Glomerular endothelial cell (primary cell): ENCODE measurements at places on chromosomes 5 and 9. TPM values are rescaled to one million over a fixed set of nuclear protein-coding genes. Genes with fewer than 3 reads are reported as not detected.

DNA sequence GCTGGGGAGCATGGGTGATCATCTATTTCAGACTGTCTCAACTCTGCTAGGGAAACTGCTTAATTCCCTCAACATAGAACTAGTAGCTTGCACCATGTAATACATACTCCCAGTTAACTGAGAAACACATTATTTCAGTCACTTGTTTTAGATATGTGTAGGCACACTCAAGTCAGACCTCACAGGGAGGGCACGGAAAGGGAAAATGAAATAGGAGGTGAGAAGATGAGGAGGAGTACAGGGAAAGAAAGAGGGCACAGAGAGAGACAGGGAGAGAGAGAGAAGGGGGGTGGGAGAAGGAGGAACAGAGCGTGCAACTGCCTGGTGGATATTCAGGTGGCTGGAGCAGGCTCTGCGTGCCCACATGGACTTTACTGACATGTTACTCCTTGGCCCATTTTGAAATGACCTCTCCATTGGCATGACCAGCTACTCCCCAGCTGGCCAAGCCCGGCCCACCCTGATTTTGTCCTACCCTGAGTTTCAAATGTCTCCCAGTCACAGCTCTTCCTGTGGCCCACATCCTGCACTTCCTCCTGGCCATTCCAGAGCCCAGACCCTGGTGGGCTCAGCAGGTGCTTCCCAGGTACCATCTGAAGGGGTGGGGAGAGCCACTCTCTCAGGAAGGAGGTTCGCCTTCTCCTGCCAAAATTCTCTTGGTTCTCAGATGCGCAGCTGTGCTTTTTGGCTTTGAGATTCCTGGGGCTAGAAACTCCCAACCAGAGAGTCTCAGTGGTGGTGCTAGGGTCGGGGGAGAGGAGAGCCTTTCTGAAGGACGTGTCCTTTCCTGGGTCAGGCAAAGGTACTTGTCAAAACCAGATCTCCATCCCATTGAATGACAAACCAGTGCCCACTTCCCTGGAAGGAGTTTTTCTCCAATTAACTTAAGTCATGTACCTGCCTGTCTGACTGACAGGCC, 229.4 kb downstream of the FSTL4 start:
- no peak for DNase-seq

Gene TYRP1
- total RNA-seq: not detected in 2 replicates

DNA sequence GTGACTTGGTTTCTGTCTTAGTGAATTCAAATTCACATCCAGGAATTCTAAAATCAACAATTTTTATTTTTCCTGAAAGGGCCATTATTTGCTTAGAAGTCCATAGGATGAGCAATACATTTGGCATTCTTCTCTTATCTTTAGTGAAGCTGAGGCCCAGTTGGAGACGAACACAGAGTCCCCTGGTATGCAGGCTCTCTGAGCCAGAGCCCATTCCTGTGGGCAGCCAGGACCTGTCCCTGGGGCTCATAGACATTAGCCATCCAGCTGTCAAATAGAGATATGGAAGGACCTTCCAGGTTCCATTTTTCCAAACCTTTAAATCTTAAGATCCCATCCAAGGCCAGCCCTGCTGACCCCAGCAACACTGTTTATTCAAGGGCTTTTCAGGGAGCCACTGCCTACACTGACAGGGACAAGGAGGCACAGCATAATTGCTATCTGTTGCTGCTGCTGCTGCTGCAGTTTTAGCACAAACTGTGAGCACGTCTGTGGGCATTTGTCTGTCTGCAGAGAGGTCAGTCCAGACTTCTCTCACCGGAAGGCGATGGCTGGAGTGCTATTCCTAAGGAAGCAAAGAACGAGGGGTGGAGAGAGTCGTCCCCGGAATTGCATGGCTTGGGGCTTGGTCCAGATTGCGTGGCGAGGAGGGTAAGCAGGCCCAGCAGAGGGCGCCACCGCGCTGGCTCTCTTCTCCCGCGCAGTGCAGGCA, 639.0 kb downstream of the CCDC171 start:
- DNase-seq: no peak

DNA sequence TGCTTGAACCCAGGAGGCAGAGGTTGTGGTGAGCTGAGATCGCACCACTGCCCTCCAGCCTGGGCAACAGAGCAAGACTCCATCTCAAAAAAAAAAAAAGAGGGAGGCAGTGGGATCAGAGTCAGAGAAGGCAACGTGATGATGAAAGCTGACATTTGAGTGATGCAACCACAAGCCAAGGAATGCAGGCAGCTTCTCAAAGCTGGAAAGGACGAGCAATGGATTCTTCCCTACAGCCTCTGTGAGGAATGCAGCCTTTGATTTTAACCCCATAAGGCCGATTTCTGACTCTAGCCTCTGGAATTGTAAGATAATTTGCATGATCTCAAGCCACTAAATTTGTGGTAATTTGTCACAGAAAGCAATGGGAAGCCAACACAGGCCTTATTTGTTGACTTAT, 9.8 kb downstream of the TGFBI start:
- no peak for DNase-seq

DNA sequence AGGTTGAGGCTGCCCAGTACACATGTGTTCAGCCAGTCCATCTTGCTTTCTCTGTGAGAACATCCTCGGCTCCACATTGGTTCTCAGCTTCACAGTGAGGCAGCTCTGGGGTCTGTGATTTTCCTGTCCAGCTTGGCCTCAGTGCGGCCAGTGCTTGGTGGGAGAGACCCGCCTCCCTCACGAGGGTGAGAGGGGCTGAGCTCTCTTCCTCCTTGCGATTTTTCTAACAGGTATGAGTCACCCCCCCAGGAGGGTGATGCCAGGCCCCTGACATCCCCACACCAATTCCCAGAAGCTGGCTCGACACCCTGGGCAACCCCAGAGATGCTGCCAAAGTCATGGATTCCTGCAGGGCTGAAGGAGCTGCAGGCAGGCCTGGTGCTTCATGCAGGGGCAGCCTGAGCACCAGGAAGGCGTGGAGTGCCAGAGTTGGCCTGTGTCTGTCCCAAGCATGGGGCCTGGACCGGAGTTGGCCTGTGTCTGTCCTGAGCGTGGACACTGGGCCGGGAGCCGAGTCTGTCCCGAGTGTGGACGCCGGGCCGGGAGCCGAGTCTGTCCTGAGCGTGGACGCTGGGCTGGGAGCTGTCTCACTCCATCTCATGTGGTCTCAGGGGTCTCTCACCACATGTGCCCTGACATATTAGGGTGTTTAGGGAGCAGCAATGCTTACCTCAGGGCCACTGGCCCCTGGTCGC, 408.6 kb upstream of the IRX4 start:
- DNase-seq: no peak

DNA sequence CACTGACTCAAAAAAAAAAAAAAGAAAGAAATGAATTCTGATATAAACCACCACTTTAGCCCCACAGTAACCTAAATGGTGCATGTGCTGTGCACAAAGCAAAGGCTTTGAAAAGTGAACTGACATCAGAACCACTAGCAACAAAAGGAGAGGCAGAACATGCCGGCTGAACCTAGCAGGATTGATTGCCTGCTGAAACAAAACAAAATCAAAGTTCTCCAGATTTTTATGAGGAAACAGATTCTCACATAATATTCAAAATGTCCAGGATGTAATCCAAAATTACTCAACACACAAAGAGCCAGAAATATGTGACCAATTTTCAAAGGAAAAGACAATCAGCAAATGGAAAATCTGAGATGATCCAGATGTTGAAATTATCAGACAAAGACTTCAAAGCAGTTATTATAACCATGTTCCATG, 37.9 kb downstream of the UBTD2 start:
- no peak for DNase-seq

Gene NDUFS6
- 71.9 and 92.5 TPM in 2 replicates for total RNA-seq

Gene PCDHA11
- total RNA-seq: 0.23 TPM in 1 of 2 replicates, not detected in the other

DNA sequence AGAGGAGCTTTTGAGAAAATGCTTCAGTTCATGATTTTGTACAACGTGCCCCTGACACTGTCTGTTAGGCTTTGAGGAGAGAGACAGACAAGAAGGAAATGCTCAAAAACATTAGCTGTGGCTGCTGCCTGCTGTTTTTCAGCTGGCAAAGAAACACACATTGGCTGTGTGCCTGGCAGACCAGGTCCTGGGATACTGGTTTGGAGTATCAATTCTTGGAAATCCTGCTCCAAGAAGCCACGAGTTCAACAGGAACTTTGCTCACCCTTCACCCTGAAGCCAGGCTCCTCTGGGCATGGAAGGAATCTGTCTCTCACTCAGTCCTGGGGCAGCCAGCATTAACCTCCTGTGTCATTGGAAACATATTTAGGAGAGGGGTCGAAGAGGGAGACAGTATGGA, 245.5 kb downstream of the AUH start:
- DNase-seq: no peak

Gene FOXD4
- not detected in 2 replicates for total RNA-seq

DNA sequence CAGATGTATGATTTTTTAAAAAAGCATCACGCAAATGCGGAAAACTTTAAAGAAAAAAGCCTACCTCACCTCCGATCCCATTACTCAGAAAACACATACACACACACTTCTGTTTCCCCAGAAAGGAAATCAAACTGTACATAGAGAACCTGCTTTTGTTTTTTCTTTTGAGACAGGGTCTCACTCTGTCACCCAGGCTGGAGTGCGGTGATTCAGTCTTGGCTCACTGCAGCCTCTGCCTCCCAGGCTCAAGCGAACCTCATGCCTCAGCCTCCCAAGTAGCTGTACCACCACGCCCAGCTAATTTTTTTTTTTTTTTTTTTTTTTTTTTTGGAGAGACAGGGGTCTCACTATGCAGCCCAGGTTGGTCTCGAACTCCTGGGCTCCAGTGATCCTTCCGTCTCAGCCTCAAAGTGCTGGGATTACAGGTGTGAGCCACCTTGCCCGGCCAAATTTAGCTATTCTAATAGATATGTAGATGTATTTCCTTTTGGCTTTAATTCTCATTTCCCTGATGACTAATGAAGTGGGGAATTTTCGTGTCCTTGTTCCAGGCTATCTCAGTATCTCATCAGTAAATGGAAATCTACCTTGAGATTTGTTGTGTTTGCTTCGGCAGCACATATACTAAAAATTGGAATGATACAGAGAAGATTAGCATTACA, 25.7 kb upstream of the EEIG1 start:
- DNase-seq: no peak

DNA sequence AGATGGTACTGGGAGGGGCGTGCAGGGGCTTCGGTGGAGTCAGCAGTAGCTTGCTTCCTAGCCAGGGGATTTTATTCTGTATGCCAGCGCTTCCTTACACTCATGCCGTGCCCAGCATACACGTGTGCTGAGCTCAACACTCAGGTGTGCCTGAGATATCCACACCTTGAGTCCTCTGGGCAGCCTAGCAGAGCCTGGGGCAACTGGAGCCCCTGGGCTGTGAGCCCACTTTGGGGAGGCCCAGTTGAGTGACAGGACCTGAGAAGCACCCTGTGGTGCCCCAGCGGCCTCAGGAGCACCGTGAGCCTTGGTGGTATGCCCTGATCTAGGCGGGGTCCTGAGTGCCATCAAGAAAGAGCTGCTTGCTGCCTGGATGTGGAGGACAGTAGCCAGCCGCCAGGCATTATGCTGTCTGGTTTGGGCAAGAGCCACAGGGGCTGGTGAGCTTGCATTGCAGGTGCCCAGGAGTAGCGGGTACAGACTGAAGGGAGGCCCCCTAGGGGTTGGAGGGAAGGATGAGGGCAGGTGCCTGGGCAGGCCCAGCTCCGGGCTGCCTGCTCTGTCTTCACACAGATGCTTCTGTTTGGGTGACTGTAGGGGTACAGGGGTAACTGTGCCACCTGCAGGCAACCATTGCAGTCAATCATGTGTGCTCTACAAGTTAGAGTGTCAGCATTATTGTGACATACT, 42.9 kb downstream of the BNIP1 start:
- no peak for DNase-seq

Gene PCDHB13
- total RNA-seq: 1.8 and 3.0 TPM in 2 replicates

GRCh38 chr5:163347671-163348070, 89.7 kb upstream of the CCNG1 start:
- peak; percentile 22 for DNase-seq

GRCh38 chr9:137449081-137449844, 8.1 kb upstream of the ENTPD8 start:
- no peak for DNase-seq

- no peak for DNase-seq
These were observed 12.3 kb downstream of the FNBP1 start for GRCh38 chr9:130030651-130031127.

- no peak for DNase-seq
These were observed 762.8 kb downstream of the EFNA5 start for GRCh38 chr5:106907979-106908378.

GRCh38 chr5:112583166-112583565, 154.5 kb upstream of the APC start:
- no peak for DNase-seq

Gene PRLR
- total RNA-seq: not detected in 2 replicates

GRCh38 chr9:24801344-24801743, 255.6 kb upstream of the IZUMO3 start:
- no peak for DNase-seq

DNA sequence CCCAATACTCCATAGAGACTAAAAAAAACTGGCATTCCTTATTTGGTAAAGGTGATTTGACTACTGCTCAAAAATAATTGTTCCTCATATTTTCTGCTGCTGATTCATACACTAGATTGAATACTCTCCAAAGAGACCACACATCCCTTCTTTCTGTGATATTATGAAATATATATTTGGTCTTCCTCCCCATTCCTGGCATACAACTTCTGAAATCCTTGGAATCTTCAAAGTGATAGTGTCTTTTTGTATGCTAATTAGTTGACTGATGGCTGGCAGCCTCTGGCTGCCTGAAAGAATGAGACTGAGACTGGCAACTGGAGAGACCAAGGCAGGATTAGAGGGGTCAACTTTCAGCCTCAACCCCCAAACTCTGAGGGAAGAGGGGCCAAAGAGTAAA, 348.0 kb upstream of the RFX3 start:
- no peak for DNase-seq

Gene DOLK
- total RNA-seq: 28.1 and 32.1 TPM in 2 replicates

DNA sequence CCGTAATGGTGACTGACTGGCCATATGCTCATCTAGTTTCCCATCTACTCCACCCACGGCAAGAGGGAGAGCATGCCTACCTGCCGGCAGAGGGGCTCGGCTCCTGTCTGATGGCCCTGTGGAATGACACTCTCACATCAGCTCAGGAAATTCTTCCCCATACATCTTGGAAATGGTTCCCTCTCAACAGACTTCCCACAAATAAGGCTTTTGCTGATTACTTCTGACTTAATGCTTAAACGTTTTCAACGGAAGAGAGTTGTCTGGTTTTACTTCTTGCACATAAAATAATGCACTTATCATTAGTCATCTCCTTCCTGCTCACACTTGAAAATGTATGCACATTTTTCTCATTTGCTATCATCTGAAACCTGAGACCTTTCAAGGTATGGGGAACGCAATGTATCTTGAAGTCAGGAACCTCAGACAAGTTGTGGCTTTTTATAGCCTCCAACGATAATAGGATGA, 129.5 kb downstream of the TTLL11 start:
- peak; percentile 50 for DNase-seq
